ENCODE measurements at places on chromosomes 1 and 21. TPM values are rescaled to one million over a fixed set of nuclear protein-coding genes. Genes with fewer than 3 reads are reported as not detected.
A peak's percentile ranks its signal among the peaks of the same experiment; 100 is the strongest.

The PEAR1 gene
- 17.0 TPM for total RNA-seq

The MOB3C gene
- total RNA-seq = 8.3 TPM

GRCh38 chr1:31657972-31658510 is 13.4 kb upstream of the PEF1 start:
- DNase-seq = peak; percentile 57

GRCh38 chr1:234120327-234120944 is 216.0 kb downstream of the SLC35F3 start:
- DNase-seq = no peak

DNA sequence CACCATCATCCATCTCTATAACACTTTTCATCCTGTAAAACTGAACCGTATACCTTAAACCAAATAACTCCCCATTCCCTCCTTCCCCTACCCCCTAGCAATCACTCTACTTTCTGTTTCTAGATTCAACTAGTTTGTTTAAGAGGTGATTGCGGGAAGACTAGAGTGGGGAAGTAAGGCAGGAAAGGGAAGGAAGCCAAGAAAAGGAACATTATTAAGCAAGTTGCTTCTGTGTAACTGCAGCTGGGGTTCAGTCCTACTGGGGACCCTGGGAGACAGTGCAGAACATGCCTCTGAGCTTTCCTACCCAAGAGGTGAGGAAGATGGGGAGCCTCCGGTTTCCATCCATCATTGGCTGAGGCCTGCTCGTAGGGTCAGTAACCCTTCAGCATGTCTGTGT is 28.9 kb upstream of the H3-3A start:
- no peak for DNase-seq

GRCh38 chr1:2557482-2558400 is 1.6 kb downstream of the TNFRSF14 start:
- peak; percentile 79 for DNase-seq

The ILDR2 gene
- total RNA-seq = under 0.01 TPM

The ESRRG gene
- total RNA-seq = not detected

- no peak for DNase-seq
Measured at GRCh38 chr1:174836543-174836942, 163.2 kb upstream of the CACYBP start.

GRCh38 chr1:207973898-207974568 is 63.1 kb upstream of the CD34 start:
- DNase-seq = no peak

DNA sequence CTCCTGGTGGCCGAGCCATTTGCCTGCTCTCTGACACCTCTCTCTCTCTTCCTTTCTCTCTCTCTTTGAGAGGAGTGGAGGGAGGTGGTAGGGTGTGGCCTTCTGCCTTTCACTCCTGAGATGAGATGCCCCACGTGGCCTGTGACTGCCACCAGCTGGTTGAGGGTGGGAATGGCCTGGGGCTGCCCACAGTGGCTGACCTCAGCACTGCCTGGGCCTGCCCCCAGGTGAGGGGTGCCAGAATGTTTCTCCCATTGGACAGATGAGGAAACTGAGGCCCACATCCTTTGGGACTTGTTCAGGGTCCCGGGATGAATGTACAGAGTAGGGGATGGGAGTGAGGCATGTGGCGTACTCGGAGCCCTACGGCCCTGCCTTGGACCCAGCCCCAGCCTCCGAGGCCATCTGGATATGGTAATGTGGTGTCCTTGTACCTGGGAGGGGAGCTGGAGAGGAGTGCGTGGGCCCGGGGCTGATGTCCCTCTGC is 12.7 kb upstream of the C1orf167 start:
- DNase-seq = peak; percentile 63

DNA sequence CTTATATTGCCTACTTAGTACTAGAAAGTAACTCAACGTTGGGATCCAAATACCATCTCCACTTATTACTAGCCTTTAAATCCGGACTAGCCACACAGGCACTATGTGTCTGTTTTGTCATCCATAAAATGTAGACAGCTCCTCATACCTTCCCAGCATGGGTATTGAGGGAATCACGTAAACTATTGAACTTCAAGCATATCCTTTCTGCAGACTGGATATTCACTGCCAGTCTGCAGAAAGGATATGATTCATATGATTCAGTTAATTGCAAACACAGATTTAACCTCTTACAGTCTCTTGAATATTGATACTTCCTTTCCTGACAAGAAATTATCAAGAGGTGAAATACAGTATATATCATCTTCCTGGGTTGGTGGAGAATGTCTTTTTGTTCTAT is 186.0 kb downstream of the LEPR start:
- DNase-seq = peak; percentile 65

The SLC5A9 gene
- total RNA-seq = not detected

The NEK2 gene
- total RNA-seq = 2.4 TPM

The SLC6A17 gene
- total RNA-seq = under 0.01 TPM

The HTR1D gene
- not detected for total RNA-seq

DNA sequence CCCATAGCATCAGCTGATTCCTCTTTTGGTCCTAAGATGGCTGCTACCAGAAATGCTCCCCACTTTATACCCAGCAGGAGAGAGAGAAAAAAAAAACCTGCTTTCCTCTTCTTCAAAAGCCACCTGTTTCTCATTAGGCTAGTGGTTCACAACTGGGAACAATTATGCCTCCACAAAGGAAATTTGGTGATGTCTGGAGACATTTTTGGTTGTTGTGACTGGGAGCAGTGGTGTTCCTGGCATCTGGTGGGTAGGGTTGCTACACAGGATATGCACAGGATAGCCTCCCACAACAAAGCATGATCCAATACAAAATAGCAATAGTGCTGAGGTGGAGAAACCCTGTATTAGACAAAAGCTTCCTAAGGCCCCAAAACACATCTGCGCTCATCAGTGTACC is 38.5 kb upstream of the SGIP1 start:
- DNase-seq = no peak

The LRRC47 gene
- total RNA-seq = 24.5 TPM

DNA sequence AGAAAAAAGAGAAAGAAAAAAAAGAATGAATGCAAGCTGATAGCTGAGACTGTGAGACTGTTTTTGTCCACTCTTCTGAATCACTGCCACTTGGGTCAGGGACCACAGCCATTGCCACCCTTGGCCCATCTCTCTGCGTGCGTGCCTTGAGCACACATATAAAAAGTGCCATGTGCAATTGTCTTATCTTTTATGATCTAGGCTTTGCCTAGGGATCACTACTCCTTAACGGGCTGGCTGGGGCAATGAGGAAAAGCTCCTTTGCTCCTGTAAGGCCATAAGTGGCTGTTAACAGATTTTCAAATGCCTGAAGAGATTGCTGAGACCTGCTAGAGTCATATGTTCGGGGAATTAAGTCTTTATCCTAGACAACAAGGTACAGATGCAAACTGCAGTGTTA is 8.2 kb downstream of the SPATA46 start:
- DNase-seq = no peak

DNA sequence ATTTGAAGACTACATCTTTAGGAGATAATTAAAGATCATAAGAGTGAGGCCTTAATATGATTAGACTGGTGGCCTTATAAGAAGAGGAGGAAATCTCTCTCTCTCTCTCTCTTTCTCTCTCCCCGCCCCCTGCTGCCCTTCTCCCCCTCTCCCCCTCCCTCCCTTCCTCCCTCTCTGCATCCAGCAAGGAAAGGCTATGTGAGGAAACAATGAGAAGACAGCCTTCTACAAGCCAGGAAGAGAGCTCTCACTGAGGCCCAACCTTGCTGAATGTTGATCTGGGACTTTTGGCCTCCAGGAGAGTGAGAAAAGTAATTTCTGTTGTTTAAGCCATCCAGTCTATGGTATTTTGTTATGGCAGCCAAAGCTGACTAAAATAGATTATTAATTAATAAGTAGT is 21.6 kb downstream of the FOXD3 start:
- DNase-seq = no peak

The LYPD8 gene
- not detected for total RNA-seq

- DNase-seq = peak; percentile 11
Measured at GRCh38 chr1:36966242-36966641, 68.1 kb downstream of the GRIK3 start.

DNA sequence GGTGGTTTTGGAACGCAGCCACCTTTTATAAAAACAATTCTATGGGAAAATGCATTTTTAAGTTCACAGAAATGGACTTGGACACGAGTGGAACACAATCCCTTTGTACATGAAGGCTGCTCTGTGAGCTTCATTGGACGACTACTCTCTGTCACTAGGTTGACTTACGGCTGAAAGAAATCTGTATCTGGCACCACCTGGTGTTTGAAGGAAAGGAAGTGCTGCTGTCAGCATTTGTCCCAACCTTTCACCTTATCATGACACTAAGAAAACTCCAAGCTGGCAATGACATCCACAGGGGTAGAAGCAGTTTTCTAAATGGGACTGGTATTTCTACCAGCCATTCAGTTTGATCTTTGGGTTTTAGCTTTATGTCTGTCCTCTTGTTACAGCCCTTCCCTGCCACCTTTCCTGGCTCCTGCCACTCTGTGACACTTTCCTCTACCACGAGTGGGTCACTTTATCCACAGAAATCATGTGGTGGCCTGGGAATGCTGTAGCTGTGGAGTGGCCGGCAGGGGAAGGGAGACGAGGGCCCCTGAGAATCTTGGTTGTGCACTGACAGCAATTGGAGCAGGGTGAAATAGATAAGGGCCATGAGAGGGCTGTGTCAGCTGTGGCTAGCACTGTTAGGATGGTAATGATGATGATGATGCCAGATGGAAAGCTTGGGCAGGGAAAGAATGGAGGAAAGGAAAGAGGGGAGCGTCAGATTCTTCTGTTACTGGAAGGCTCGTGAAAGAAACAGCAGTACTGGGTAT is 85.2 kb downstream of the TBX19 start:
- no peak for DNase-seq

GRCh38 chr1:167059045-167059808 is 30.9 kb downstream of the GPA33 start:
- peak; percentile 94 for DNase-seq

DNA sequence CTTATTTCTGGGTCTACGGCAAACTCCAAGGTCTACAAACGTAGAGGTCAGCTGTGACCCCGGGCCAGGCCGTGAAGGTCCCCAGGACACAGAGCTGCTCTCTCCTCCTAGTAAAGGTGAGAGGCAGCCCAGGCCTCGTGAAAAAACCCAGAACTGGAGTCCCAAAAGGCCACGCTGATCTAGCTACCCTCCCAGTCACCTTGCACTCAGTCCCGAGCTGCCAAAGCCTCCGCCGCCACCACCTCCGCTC is 125 bp downstream of the ATP5PF start:
- no peak for DNase-seq

DNA sequence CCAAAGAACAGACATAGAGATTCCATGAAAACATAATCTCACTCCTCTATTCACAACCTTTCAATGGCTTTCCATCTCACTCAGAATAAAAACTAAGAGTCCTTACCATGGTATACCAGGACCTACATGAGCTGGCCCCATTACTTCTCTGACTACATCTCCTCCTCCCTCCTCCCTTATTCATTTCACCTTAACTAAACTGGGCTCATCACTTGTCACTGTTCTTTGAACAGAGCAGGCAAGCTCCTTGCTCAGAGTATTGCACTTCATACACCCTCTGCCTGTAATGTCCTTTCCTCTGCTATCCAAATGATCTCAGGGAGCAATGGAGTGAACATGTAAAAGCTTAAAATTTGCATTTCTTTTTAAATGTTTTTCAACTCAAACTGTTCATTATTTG is 142.0 kb downstream of the MRPL39 start:
- DNase-seq = no peak

DNA sequence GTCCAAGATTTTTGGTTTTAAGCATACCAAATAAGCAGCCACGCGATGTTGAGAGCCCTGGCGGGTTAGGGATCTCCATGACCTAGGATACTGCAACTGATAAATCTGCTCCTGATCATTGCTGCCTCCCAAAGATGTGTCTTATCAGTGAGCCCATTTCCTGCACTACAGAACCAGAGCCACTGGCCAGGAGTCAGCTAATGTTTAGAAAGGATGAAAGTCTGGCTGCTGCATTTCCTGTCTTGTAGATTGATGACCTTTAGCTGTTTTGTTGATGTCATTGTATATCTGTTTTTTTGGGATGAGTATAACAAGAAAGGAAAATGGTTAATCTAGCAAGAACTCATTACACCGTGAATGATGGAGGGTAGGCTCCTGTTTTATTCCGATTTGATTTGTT is 74.5 kb downstream of the C1orf21 start:
- no peak for DNase-seq

DNA sequence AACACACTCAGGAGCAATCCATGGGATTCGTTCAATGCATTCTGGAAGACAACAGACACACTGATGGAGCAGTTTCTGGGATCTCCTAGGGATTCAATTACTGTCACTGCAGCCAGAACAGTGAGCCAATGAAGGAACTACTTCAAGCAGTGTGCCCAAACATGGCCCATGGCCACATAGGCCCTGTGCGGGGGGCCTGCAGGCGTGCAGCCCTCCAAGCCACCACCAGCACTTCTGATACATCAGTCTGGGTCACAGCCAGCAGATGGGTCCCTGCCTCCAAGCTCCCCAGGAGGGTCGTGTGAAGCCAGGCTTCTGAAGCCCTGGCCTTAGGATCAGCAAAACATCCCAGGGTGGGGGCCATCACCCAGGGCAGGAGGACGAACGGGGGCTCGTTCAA is 99.3 kb downstream of the RAVER2 start:
- DNase-seq = no peak

- DNase-seq = no peak
Measured at GRCh38 chr1:19070197-19070651, 113.7 kb upstream of the IFFO2 start.

GRCh38 chr1:67536957-67537666 is 106.9 kb upstream of the SERBP1 start:
- no peak for DNase-seq

The GPR52 gene
- 1.4 TPM for total RNA-seq

GRCh38 chr1:38005195-38006007 is at the start of gene FHL3:
Gene FHL3, minus strand, starts transcription at chr1:38005514. Its CDS starts 6,102 bp downstream, at chr1:37999412.
- peak; percentile 94 for DNase-seq

The TMEM240 gene
- 2.7 TPM for total RNA-seq

- DNase-seq = peak; percentile 96
Measured at GRCh38 chr1:245585252-245585959, 430.6 kb downstream of the KIF26B start.

The PRRC2C gene
- total RNA-seq = 40.5 TPM

DNA sequence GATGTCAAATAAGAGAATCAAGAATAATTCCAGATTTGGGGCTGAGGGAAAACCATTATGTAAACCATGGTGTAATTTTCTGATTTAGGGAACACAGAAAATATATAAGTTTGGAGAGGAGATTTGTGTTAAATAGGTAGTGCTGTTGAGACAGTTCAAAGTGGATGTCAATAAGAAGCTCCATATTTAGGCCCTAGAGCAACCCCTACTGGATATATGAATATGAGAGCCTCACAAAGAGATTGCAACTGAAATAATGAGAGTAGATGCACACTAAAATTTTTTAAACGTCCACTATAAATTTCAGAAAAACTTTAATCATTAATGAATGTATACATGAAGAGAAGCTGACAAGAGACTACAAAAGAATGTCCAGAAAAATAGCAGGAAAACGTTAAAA is 1447.8 kb upstream of the PRMT6 start:
- no peak for DNase-seq

- no peak for DNase-seq
Measured at GRCh38 chr1:159076438-159077119, at the start of gene AIM2. Gene AIM2, minus strand, starts transcription at chr1:159076766. Its CDS starts 3,267 bp downstream, at chr1:159073499.

GRCh38 chr1:26020330-26020768 is 1.2 kb upstream of the EXTL1 start:
- DNase-seq = peak; percentile 93

The CR2 gene
- total RNA-seq = not detected

GRCh38 chr1:31570228-31570627 is 6.1 kb upstream of the TINAGL1 start:
- DNase-seq = no peak
